ENCODE measurements at places on chromosomes 3 and 15.

DNA sequence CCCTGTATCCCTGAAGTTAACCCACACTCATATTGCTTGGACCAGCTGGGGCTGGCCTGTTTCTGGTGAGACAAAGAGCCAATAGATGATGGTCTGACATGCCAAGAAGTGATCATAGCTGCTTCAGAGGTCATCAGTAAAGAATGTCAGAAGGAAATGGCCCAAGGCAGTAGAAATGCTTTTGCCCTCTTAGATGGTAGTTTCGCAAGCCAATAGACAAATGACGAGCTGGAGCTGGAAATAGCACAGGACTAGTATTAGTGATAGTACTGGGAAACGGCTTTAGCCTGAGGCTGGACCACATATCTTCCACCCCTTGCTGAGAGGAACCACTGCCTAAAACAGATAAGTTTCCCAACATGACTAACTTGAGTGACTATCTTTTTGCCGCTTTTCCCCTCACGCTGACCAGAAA is 176.1 kb upstream of the THBS1 start:
- no peak for DNase-seq

- no peak for DNase-seq
Observed at GRCh38 chr3:112321867-112322652, 10.9 kb upstream of the CD200 start.

DNA sequence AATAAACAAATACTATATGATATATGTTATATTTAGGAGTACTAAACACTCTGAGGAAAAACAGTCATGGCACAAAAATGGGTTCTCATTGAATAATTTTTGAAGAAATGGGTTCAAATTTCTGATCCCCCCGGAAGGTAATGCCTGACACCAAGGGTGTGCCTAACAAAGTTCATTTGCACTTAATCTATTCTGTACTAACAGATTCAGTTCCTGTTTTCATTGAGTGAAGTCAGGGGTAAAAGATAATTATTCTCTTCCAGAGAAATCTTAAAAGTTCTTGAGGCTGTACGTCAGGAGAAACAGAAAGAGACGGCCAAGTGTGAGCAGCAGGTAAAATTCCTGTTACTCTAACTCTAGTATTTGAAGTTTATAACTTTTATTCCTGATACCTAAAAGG is 34.5 kb upstream of the TMEM42 start:
- no peak for DNase-seq

- peak; percentile 10 for DNase-seq
Observed at GRCh38 chr3:182795389-182795782, 2.1 kb downstream of the ATP11B start.

DNA sequence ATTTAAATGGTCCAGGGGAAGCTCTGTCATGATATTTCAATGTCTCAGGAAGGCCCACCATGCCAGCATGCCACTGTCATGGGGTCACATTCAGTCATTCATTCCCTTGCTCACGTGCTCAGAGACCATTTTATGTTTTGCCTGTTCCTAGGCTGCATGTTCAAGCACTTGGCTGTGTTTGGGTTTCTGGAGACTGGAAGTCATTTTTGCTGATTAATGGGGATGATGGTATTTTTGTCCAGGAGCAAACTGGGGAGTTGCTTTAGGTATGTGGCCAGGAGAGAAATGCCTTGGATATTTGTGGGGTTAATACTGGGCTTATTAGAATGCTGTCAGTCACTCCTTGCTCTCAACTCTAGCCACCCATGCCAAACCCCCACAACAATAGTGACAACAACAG is 303.5 kb downstream of the PTPRG start:
- no peak for DNase-seq

DNA sequence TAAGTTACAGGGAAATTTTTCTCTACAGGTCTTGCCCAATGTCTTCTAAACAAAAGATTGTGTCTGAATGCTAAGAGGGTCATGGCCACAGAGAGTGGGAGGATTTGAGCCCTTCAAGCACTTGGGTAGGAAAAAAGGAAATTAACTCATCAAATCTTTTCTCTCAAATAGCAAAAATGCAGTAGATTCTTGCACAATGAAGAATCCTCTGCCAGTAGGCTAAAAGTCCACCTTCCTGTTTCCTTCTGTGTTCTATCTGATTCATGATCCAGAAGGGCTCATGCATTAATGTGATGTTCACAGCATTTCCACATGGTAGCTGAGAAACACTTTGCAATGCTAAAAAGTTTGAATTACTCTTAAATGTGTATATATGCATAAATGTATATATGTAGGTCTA is 177.1 kb downstream of the CD47 start:
- DNase-seq: no peak

DNA sequence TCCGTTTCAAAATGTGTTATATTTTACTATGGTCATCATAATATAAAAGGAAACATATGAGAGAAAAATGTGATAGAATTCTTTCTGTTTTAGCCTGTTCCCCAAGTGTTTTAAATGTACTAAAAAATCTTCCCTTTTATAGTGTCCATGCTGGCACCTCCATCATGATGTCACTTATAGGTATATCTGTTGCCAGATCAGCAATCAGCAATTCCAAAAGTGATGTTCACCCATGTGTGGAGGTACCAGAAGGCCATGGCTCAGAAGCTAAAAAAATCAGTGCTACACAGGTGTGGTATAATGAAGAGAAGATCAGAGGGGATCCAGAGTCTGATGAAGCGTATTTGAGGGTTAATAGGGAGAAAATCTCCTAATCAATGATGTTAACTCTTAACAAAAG is 1.1 kb upstream of the GPR15 start:
- DNase-seq: no peak

- DNase-seq: no peak
Observed at GRCh38 chr3:158110658-158111018, 749 bp downstream of the RSRC1 start.

DNA sequence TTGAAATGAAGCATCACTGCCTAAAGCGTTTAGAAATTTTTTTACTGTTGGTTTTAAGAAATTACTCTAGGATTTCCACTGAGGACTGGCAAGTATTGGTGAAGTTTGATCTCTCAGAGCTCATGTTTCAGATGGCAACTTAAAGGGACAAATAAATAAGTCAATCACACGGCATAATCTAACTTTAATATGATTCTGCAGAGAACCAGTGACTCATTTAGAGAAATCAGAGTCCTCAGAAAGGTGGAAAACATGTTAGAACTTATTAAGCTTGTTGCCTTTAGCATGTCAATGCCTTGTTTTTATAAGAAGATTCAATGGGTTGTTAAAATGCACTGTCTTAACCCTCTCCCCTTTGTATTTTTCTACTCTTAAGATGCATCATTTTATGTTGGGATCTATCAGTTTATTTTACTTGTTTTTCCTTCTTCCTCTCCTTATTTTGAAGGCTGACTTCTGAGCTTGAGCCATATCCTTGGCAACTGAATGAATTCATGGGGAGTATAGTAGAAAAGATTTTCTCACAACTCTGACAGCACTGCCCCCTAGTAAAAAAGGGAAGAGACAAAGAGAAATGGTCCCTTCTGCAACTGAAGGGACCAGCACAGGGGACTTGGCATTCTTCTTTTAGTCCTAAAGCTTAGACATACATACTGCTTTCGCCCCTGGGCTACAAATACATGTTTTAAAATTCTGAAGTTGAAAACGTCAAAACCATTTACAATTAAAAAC is 431.2 kb downstream of the LPP start:
- DNase-seq: no peak

Measured in stimulated activated CD8-positive, alpha-beta memory T cell treated with anti-CD3 and anti-CD28 coated beads, Interleukin-4, amount 100 ng/mL, for 4 hours (primary cell).